ENCODE measurements at places on chromosomes 7 and 10.

DNA sequence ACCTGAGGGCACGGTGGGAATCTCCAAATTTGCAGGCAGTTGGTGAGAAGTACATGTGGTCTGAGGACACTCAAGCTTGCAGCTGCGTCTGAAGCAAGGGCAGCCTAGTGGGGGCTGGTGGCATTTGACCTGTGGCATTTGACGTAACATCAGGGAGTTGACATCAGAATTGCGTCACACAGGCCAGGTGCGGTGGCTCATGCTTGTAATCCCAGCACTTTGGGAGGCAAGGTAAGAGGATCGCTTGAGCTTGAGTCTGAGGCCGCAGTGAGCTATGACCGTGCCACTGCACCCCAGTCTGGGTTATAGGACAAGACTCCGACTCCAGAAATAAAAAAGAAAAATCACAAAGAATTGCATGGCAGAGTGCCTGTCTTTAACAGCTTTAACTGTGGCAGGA lies 25.6 kb upstream of the RBAK start:
- DNase-seq, result no peak

- DNase-seq, result no peak
Observed at GRCh38 chr7:70698219-70698832, 433.6 kb upstream of the GALNT17 start.

DNA sequence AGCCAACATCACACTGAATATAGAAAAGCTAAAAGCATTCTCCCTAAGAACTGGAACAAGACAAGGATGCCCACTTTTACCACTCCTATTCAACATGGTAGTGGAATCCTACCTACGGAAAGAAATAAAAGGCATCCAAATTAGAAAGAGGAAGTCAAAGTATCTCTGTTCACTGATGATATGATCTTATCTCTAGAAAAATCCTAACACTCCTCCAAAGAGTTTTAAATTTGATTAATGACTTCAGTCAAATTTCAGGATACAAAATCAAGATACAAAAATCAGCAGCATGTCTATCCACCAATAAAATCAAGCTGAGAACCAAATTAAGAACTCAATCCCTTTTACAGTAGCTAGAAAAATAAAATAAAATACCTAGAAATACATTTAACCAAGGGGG lies 35.3 kb upstream of the TNKS2 start:
- no peak for DNase-seq

DNA sequence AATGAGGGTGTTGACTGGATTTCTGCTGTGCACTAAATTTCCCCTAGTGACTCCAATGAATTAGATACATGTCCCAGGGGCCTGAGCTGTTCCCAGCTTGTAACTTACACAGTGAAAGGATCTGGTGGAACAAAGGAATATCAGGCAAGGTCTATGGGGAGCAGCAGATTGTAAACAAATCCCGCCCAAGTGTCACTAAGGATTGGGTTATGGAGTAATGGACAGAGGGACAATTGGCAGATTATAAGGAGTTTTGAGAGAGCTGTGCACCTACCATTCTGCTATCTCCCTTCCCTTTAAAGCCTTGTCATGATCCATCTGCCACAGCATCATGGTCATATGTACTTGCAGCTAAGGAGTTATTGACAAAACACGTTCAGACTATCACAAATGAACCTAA lies 183.0 kb downstream of the RAB11FIP2 start:
- no peak for DNase-seq

- no peak for DNase-seq
Observed at GRCh38 chr7:127751490-127752448, 99.8 kb downstream of the SND1 start.

DNA sequence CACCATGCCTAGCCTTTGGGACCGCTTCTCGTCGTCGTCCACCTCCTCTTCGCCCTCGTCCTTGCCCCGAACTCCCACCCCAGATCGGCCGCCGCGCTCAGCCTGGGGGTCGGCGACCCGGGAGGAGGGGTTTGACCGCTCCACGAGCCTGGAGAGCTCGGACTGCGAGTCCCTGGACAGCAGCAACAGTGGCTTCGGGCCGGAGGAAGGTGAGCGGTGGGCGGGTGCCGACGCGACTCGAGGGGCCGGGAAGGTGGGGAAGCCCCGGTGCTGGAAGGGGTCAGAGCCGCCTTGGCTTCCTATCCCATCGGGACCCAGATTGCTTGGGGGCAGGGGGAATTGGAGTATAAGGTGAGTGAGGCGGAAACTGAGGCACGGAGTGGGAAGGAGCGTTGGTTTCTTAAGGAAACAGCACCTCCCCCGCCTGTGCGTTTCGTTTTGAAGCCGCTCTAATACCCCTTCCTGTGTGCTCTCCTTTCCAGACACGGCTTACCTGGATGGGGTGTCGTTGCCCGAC lies 547 bp downstream of the DDIT4 start:
- DNase-seq, result no peak

GRCh38 chr7:15334536-15335263 lies 227.1 kb downstream of the AGMO start:
- DNase-seq, result no peak

DNA sequence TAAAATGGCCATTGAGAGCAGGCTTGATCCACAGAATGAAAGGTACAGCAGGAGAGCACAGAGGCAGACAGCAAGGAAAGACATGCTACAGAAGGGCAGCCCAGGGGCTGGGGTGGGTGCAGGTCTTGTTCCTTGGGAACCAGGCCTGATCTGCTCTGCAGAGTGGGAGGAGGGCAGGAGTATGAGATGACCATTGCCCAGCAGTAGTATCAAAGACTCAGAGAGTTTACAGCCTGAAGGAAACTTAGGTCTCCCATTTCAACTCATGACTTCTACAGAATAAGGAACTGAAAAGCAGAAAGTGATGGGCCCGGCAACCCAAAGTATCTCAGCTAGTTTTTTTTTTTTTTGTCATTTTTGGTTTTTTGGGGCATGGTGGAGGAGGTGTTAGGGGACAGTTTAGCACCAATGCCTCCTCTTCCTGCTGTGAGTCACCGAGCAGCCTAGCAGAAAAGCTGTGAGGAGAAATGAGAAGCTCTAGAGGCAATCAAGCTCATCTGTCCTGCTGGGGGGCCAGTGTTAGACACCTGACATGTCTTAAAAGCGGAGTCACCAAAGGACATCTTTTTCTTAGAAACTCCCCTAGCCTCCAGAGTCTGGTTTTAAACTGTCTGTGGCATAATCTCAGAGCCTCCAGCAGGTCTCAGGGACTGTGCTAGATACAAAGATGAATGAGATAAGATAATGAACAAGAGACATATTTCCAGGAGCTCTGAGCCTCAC lies 34.3 kb upstream of the HERPUD2 start:
- DNase-seq, result no peak

- DNase-seq, result no peak
Observed at GRCh38 chr10:113027574-113028455, 77.8 kb downstream of the TCF7L2 start.

- no peak for DNase-seq
Observed at GRCh38 chr7:37054624-37055241, 330.4 kb upstream of the AOAH start.

All from stimulated activated CD4-positive, alpha-beta T cell treated with anti-CD3 and anti-CD28 coated beads, TNF-alpha, amount 100 ng/mL, for 4 hours (primary cell).